ENCODE measurements at places on chromosomes 7 and 10.

DNA sequence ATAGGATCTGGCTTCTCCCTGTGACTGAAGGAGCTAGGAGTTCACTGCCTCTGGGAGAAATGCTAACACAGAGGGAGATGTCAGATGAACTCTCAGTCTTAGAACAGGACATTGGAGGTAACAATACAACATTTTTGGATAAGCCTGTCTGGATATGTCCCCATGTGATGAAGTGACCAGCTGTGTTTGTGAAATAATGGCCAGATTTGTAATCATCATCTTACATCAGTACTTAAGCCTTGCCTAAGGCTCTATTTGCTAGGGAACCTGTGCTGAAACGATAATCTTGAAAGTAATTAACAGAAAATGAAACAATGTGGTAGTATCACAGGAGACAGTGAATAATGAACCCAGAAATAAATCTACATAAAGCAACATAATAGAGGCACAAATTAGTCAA is 56.2 kb downstream of the CRPPA start:
- DNase-seq = no peak

DNA sequence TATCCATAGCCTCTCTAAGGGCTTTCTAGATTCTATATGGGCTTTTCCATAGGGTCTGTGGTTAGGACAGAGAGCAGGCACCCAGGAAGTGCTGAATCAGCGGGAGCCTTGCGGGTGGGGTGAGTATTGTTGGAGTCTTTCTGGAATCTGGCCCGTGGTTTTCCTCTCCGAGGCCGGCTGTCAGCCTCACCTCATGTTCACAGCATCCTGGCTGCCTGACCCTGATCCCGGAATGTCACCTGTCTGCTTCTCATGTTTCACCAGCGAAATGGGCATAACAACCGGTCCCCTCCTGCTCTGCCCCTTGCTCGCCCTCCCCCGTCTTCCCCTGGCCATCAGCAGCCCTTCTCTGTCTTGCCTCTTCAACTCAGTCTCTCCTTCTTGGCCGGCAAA is 36.5 kb downstream of the DDIT4 start:
- DNase-seq = no peak

GRCh38 chr7:5435291-5436002 is 11.8 kb upstream of the TNRC18 start:
- DNase-seq = no peak

DNA sequence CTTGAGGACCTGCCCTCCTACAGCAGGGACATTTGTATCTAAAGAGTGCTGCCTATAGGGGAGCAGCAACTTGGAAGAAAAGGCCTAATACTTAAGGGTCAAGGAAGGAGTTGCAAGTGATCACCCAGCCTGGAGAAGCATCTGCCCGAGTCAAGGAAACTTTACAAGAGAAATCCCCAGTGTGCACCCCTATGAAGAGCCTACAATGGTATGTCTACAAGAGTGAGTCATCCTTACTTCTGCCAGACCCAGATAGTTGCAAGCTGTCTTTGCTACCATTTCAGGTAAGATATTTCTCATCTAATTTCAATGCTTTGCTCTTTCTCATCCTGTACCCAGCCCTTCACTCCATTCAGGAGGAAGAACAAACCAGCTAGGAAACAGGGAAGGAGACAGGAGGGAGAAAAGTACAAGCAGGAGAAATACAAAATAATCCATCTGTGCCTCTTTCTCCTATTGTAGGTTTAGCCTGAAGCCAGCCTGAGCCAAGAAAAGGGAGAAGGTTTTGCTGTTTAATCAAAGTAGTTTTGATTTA is 34.4 kb upstream of the AGR3 start:
- no peak for DNase-seq

GRCh38 chr7:23347682-23348180 is 48.6 kb downstream of the MALSU1 start:
- no peak for DNase-seq

DNA sequence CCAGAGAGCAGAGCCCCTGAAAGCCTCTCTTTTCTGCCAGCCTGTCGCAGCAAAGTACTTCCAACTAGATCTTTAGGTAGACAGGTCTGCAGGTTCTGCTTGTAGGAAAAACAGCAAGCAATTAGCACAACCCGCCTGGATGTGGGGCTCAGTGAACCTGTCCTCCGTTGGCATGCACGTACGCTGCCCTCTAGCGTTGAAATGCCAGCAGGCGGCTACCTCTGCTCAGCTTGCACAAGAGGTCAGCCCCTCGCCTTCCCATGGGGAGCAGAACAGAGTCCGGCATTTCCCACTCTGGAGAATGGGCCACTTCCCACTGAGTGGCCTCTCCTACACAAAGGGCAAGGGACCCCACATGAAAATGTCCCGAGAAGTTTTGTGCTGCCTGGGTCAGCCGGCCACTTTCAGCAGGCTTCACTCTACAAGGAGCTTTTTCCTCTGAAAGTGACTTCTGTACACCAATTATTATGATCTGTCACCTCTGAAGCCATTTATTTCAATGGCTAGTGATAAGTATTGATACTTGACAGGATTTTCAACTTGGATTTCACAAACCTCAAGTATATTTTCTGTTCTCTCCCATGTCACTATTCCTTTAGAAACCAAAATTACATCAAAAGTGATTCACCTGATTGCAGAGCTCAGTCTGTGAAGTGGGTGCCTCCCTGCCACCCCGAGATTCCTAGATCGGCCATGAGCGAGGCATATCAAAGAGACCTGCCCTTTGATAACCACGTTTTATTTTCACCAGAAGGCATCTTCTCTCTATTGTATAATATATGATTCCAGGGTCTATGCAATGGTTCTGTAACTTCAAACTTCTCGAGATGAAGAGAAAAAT is 56.7 kb downstream of the JCAD start:
- DNase-seq = peak; percentile 23

DNA sequence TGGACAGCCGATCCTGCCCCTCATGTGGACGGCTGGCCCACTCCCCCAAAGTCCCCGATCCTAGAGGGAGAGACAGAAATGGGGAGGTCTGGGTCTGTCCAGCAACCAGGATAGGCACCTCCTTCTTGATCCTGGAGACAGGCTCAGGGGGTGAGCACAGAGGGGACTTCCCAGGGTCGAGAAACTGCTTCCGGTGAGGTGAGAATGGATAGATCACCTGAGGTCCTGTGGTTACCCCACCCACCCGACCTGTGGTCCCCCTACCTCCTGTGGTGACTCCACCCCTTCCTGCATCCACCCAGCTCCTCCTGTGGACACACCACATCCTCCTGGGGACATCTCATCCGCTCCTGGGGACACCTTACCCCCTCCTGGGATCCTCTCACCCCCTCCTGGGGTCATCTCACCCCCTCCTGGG is 27.4 kb upstream of the RASGEF1A start:
- peak; percentile 24 for DNase-seq

- DNase-seq = no peak
Observed at GRCh38 chr7:18583305-18583704, 87.8 kb downstream of the HDAC9 start.

GRCh38 chr7:127230192-127230925 is 22.4 kb downstream of the GRM8 start:
- DNase-seq = no peak

GRCh38 chr10:11300563-11300962 is 282.9 kb downstream of the CELF2 start:
- DNase-seq = no peak

DNA sequence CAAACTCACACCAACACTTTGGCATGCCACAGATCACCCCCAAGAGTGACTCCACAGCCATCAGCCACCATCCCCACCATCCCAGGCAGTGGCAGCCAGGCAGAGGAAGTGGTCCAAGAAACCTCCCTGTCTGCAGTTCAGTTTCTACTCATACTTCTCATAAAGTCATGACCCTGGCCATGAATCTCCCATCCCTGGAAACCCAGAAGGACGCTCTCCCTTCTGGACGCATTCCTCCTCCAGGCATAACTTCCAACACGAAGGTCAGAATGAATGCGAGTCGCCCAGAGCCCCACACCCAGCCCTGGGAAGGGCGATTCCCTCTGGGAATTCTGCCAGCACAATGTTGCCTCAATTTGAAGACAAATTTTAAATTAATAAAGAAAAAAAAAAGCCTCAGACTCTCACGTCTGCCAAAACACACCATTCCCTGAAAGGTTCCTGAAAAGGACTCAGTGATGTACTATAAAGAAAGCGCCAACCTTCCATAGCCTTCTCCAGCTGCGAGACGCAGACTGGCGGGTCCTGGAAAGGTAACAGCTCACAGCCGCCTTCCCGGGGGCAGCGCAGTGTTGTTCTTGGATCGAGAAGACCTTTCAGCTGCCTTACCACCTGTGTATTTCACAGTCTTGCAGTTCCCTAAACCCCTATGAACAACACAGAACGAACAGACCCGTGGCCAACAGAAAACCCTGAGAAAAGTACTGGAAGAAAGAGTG is 307.6 kb downstream of the FRMD4A start:
- no peak for DNase-seq

DNA sequence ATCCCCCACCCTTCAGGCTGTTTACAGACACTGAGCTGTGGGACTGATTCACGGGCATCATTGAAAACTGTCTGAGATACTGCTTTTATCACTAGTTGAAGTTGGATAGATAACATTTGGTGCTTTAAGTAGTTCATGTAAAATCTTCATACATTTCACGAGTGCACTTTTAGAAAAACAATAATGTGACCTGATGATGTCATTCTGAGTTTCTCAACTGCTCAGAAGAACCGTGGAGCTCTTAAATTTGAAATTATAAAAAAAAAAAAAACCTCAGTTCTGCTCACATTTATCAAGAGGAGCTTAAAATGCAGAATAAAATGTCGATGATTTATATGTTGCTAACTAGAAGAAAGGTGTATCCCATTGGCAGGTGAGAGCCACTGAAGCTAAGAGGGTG is 81.5 kb downstream of the GALNT11 start:
- no peak for DNase-seq

- no peak for DNase-seq
Observed at GRCh38 chr7:142813226-142813625, 41.6 kb upstream of the EPHB6 start.

DNA sequence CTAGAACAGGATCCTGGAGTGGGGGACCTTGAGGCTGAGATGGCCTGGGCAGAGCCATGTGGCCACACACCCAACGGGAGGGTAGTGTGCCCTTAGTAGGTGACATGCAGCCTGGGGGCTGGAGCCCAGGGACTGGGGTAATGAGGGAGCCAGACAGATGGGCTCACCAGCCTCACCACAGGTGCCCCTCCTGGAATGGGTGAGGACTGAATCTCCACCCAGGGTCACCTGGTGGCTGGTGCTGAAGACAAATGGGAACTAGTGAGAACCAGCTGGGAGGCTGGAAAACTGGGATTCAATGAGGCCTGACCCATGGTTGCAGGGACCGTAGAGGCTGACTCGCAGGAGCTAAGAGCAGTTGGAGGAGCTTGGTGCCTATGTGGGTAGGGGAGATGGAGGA is 6.1 kb downstream of the ZP3 start:
- no peak for DNase-seq

DNA sequence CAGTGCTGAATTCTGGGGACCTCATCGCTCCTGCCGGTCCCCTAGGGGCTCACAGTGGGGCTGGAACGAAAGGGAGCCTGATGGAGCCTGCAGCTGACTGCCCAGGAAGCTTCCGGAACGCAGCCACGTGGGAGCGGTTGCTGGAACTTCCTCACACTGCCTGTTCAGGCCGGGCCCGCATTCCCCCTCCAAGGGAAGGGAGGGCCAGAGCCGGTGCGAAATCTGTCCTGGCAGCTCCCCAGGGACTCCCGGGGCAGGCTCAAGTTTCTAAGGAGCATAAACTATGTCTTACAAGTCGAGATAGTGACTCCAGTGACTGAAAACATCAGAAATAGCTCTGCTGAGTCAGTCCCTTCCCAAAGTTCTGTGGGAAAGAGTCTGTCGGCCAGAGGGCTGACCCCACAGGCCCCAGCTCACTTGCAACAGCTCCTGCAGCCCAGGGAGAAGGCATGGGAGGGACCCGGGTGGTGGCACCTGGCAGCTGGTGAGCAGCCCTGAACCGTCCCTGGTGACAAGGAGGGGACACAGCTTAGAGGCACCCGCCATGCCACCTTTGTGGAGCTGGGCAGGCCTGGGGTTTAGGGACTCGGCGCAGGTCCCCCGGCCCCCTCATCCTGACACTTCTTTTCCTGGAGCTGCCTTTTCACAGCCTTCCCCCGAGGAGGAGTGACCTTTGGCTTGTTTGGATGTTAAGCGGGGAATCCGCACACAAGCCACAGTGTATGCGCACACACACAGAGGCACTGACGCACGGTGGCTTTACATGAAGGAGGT is 47.6 kb downstream of the PDGFA start:
- no peak for DNase-seq

DNA sequence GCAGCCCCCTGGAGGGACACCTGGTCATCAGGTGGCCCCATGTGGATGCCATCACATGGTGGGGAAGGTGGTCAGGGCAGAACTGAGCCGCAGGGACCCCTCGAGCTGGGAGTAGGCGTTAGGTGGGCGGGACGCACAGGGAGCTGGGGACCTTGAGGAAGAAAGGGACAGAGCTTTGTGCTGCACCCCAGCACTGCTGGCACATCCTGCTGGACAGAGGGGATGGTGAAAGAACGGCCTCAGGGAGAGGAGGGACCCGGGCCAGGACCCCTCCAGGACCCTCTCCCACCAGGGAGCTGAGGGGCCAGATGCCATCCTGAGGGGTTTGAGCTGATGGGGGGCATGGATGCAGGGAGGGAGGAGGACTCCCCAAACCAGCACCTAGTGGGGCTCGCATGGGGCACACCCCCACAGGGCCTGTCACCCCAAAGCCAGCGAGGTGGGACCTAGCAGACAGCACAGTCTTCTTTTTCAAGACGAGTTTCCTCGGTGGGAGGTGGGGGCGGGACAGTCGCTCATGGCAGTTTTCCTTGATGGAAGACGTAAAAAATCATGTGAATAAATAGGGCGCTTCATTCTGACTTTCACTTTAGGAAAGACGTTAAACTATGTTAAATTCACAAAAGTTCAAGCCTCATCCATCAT is 43.3 kb downstream of the STK32C start:
- no peak for DNase-seq

- no peak for DNase-seq
Observed at GRCh38 chr7:128810473-128810872, 18.7 kb downstream of the CCDC136 start.

DNA sequence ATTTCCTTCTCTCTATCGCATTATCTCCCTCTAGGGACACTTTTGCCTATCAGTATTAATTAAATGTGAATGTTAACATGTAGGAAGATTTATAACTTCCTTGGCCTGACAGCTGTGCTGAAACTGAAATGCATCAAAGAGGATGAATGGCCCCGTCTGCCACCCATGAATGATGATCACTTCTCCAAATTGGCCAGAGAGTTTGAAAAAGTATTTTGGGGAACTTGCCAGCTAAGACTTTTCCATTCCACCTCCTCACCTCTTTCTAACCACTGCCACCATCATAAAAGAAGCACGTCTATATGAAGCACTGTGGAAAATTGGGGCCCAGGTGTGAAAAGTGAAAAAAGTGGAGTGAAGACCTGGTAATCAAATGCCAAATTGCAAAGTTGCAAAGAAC is 25.4 kb upstream of the ST8SIA6 start:
- DNase-seq = no peak
